ENCODE measurements at places on chromosomes 3 and 15.
A peak's percentile ranks its signal among the peaks of the same experiment; 100 is the strongest.

DNA sequence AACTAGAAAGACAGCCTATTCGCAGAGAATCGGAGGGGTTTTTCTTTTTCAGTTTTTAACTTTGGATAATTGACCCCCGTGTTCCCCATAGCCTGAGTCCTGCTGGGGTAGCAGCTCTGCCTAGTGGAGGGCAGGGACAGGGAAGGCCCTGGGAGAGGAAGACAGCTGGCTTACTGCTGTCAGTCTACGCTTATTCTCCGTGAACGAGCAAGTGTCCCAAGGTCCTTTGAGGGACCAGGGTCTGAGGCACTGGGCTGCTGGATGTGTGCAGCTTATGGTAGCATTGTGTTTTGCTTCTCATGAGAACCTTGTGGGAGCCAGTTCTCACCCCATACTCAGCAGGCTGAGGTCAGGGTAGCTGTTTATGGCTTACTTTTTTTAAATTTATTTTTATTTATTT lies 3.0 kb downstream of the LIMD1 start:
- DNase-seq: no peak

GRCh38 chr3:114502204-114502603 lies 208.4 kb downstream of the TIGIT start:
- no peak for DNase-seq

GRCh38 chr3:194064380-194065332 lies 71.3 kb upstream of the HES1 start:
- no peak for DNase-seq

DNA sequence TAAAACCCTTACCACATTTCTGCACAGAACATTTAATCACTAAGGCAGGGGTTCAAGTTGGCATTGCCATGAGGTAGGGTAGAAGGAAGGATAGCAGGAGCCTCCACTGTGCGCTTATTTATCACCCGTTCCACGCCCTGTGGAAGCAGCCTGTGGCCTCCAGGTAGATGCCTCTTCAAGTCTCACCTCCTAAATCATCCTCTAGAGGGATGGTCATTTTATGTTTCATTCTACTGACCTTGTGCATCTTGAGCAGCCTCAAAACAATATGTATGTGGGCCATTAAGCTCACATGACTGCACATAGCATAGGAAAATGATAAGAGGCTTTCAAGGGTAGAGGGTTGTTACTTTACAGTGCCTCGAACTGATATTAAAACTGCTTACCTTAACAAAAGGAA lies 546.2 kb downstream of the GRM7 start:
- no peak for DNase-seq

GRCh38 chr15:31472636-31473384 lies 146.2 kb downstream of the KLF13 start:
- DNase-seq: no peak

DNA sequence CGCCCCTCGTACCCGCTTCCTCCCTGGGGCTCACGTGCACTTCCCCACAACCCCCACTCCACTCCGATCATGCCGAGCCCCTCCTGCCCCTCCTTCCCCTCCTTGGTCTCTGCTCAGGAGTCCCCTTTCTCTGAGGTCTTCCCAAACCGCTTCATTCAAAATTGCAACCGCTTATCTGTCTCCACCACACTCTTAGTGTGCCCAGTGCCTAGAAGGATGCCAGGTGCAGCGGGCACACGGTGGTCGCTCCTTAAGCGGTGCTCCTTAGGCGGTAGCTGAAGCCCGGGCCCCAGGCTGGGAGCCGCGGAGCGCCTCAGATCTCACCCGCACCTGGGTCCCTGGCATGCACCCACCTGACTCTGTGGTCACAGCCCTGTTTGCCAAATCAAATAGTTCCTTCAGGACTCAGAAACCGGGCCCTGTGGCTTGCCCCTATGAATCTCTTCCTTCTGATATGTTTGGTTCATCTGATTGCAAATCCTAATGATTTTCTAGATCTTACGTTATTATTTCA lies 524.5 kb downstream of the OCA2 start:
- no peak for DNase-seq

GRCh38 chr3:32450992-32451659 lies 51.5 kb downstream of the CMTM6 start:
- no peak for DNase-seq

DNA sequence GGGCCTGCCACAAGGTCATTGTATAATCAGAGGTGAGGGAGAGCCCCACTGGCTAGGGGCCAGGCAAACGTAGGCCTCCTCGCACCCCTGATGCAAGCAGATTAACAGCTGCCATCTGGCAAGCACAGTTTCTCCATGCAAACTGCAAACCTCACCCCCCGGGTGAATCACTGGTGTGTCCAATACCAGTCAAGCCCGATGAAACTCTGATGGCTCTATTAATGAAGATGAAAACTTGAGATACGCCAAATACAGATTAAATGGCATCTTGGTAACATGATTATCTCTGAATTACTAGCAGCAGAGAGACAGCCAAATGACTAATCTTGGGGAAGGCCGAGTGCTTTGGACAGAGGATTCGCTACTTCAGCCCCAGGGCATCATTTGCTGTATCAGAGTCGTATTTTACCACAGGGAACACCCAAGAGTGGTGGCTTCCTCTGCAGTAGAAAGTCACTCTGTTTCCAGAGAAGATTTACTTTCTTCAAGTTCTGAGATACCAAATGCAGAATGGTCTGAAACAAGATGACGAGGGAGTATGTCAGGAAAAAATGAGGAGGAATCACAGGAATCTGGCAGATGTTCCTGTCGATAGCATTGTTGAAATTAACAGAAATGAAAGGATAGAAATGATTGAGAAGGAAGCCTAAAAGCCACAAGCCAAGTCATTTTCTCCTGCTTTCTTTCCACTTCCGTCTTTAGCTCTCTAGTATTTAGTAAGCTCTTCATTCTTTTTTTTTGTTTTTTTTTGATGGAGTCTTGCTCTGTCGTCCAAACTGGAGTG lies 96.2 kb upstream of the NR2F2 start:
- no peak for DNase-seq

- DNase-seq: no peak
These were observed 69.1 kb upstream of the CACNA2D3 start for GRCh38 chr3:54053211-54053610.

GRCh38 chr3:42838571-42838970 lies 29.3 kb downstream of the ACKR2 start:
- no peak for DNase-seq

- no peak for DNase-seq
These were observed 286.6 kb downstream of the WDR72 start for GRCh38 chr15:53472883-53473282.

DNA sequence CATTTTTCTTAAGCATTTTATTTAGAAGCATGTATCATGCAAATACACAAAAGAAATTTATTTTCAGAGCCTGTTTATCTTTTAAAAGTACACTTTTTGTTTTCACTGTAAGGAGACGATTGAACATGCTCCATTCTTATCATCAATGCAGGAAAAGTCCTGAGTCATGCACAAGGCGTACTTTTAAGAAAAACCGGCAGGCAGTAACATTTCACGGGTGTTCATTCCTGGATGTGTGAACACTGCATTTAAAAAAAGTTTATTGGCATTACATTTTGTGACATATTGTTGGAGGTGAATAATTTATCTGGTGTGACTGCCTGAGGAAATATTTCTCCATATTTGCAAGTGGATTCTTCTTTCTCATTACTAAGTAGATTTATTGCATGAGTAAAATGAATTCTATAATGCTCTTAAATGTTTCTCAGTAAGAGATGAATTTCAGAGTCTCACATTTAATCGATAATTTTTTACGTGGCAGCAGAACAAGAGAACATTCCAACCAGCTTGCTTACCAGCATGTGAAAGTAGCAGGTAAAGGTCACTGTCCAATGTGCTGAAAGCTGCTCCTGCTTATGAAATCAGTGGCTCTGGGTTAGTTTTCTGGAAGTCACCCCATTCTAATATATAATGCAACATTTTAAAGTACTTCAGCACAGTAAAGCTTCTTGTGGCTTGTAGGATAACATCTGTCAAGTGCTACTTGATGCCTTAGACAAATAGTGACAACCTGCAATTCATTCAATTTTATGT lies 87.0 kb downstream of the SV2B start:
- DNase-seq: peak; percentile 50

- no peak for DNase-seq
These were observed 49.5 kb downstream of the HEG1 start for GRCh38 chr3:125006291-125006731.

DNA sequence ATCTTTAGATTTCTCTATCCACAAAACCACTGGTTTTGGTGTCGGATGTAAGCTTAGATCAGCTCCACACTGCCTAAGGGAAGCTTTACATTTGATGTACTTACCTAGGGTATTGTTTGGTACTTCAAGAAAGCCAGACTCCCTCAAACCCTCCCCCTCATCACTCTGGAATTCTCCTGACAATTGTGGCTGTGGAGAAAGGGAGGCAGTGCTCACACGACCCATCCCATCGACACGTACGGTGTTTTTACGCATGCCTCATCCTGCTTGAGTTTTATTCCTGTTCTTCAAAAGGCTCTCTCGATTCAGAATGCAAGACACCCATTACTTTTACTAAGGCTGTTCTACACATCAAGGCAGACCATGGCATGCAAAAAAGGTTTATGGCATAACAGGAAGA lies 67.3 kb upstream of the ONECUT1 start:
- no peak for DNase-seq

GRCh38 chr3:190972196-190972595 lies 109.7 kb upstream of the GMNC start:
- DNase-seq: no peak

DNA sequence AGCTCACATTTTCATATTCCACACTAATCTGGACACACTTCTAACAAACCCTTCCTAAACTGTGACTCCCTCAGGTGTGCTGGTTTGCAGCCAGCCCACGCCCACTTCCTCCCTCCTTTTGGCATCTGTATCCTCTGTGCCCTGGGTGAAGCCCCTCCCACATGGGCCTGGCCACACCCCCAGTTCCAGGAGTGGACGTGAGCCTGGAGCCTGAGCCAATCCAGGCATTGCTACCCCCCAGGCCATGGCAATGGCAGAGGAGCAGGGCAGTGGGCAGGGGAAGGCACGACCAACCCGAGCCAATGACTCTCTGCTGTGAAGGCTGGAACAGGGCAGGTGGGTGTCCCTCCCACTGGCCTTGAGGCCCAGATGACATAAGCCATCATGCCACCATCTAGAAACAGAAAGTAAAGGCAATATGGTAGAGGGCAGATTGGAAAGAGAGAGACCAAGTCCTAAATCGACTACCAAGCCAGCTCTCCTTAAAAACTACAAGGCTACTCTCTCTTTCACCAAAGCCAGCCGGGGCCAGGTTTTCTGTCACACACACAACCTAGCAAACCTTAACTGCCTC lies 18.6 kb downstream of the FAM174B start:
- no peak for DNase-seq

- DNase-seq: no peak
These were observed 48.3 kb downstream of the MITF start for GRCh38 chr3:69787436-69788168.

GRCh38 chr3:120823156-120823555 lies 80.6 kb downstream of the GTF2E1 start:
- no peak for DNase-seq

DNA sequence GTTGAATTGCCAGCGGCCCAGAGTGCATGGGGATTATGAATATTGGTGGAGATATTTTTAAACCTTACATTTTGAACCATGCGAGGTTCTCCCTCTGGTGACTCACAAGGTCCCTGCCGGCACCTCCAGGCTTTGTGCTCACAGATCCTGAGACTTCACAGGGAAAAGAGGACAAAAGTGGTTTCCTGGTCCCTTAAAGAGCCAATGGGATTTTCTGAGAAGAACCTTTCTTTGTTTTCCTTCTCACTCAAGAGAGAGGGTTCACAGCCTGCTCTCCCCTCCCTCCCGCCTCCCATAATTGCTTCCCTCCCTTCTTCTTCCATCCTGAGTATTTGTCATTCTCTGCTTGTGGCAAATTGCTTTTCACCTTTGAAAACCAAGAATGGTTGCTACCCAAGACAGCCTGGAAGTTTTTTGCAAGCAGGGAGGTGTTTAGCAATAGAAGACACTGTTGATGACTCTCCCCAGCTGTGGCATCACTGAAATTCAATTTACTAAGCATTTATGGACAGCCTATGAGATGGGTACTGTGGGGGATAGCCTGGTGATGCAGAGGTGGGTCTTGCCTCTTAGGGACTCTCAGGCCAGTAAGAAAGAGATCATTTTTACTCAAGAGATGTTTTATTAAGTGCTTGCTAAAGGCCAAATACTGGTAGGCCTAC lies 76.6 kb downstream of the CPN2 start:
- DNase-seq: no peak

DNA sequence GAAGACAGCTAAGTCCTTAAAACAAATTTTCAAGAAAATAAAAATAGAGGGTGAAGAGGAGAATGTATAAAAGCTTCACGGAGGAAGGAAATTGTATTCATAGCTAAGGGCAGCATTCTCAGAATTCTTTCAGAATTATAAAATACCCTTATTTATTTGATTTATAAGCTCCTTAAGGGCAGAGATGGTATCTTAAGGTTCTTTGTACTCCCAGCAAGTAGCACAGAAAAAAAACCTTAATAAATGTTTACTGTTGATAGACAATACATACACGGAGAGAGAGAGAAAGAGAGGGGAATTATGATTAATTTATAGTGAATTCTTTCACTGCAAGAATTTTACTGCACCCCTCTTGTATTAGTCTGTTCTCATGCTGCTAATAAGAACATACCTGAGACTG lies 375.6 kb upstream of the CCDC54 start:
- DNase-seq: no peak

DNA sequence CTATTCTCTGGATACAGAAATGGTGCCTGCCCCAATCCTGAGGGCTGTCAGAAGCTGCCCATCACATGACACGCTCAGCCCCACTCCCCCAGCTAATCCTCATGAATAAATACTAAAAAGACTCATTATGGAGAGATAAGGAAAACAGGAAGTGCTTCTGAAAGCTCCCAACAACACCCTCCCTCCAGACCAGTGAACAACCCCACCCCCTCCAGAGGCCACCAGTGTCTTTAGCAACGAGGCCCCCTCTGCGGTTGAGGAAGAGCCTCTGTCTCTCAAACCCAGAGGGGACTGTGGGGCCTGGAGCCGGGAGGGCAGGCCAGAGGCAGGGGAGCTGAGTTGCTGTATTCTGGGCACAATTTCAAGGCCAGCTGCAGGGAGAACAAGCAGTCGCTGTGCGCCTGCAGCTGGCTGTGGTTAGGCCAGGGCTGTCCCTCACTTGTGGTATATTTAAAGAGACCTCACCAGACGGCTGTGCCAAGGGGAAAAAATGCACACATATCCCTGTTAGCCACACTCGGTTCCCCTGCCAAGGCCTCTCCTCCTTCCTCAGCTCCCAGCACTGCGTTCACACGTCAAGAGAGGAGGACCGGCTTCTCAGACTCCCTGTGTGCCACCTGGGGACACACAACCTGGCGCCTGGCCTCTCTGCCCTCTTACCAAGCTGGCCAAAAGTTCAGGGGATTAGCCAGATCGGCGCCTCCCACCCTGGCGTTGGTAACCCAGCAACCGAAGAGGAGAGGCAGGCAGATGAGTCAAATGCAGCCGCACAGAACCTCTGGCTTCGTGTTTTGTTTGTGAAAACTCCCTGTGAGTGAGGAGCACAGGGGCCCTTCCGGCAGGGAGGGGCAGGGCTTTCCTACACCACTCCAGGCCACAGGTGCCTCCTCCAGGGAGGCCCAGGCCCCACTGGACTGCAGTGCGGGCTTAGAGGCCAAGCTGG lies 101.2 kb upstream of the ETV5 start:
- DNase-seq: no peak
